ENCODE measurements at places on chromosomes 6 and 20. TPM values are rescaled to one million over a fixed set of nuclear protein-coding genes. Genes with fewer than 3 reads are reported as not detected.

DNA sequence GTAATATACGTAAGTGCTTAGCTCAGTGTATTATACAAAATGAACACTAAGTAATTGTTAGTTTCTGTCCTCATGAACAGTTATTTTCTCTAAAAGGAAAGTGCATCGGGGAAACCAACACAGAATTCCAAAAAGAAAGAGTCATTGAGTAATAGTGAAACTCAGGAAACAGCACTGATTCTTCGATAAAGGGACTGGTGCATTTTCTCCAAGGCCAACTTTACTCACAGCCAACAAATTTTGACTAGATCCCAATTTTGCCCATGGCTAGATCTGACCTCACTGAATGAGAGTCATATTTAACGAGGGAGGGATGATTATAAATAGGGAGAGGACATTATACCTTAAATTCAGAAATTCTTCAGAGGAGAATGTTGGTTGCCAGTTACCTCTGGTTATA is 390.9 kb upstream of the NRSN1 start:
- no peak for DNase-seq

DNA sequence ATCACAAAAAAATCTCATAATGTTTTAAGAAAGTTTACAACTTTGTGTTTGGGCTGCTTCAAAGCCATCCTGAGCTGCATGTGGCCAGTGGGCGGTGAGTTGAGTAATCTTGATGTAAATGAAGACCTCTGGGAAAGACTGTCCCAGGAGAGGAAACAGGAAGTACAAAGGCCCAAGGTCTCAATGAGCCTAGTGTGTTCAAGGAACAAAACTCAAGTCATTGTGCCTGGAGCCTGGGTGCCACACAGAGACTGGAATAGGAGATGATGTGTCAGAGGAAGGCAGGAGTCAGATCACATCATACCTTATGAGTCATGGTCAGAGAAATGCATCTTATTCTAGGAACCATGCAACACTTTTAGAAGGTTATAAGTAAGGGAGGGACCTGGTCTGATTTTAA is 51.5 kb downstream of the COL19A1 start:
- DNase-seq = peak; percentile 77

DNA sequence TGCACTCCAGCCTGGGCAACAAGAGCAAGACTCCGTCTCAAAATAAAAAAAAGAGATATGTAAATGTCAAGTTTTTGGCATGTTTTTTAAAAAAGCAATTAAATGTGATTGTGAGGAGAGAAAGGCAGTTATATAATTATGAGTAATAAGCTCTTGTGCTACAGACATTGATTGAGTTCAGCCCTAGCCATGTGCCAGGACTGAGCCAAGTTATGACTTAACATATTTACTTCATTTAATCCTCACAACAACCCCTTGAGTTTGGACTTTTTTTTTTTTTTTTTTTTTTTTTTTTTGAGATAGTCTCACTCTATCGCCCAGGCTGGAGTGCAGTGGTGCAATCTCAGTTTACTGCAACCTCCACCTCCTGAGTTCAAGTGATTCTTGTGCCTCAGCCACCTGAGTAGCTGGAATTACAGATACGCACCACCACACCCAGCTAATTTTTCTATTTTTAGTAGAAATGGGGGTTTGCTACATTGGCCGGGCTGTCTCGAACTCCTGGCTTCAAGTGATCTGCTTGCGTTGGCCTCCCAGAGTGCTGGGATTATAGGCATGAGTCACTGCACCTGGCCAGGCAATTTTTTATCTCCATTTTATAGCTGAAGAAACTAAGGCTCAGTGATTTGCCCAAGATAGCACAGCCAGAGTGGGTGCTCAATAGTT is 15.0 kb upstream of the CSE1L start:
- DNase-seq = no peak

- no peak for DNase-seq
Measured at GRCh38 chr20:64145458-64146300, 18.6 kb upstream of the MYT1 start.

DNA sequence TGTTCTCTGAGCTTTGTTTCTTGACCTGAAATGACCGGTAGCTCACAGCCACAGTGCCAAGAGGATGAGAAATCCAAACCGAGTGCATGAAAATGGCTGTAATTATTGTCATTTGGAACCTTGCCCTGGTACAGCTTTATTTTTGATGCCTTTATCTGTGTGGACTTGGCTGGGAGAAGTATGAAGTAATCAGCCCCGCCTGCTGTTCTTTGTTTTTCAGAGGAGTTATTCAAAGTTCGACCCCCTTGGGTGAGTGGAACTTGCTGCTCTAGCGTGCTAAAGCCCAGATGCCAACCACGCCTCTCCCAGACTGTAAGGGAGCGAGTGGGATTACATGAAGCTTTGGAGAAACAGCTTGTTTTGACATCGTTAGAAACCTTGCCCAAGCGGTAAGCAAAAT is 48.3 kb downstream of the ECT2L start:
- DNase-seq = peak; percentile 16

GRCh38 chr6:4801491-4802110 is 25.4 kb downstream of the CDYL start:
- no peak for DNase-seq

DNA sequence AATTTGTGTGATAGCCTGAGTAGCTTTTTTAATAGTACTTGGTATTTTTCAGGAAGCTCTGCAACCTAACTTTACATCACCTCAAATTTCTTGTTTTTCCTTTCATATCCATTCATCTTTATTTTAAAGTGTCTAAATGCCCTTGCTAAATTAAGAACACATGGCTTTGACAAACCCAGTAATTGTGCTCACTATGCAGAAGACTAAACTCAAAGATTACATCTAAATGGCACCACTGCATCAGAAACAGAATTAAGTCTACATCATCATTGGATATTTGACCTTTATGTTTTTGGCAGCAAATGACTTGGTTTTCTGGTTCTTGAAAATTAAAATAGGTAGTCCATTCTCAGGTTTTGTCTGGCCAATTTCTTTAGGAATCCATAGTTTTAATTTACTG is 69.6 kb upstream of the HDGFL1 start:
- no peak for DNase-seq

GRCh38 chr6:63525186-63525878 is 46.9 kb upstream of the LOC128125822 start:
- DNase-seq = no peak

DNA sequence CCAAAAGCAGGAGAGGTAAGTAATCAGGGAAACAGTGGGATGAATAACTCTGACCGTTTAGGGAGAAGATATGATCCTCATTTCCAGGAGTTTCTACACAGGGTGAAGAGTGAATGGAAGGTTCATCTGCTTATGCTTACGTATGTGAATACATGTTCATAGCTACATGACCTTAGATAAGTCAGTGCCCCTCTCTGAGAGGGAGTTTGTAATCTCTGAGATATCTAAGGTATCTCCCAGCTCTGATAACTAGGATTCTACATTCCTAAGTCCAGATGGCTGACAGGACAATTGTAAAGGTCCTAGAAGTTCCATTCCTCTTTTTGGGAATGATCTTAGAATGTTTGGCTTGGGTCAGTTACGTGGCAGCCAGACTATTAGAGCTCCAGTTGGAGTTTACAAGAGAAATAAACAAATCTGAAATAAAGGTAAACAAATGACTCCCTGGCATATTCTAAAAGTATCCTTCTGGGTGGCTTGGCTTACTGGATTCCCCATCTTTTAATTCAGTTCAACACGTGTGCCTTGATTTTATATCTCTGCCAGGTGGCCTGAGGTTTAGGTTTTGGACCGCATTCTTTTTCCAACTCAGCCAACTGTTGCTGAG is 15.8 kb downstream of the PROCR start:
- DNase-seq = peak; percentile 59

DNA sequence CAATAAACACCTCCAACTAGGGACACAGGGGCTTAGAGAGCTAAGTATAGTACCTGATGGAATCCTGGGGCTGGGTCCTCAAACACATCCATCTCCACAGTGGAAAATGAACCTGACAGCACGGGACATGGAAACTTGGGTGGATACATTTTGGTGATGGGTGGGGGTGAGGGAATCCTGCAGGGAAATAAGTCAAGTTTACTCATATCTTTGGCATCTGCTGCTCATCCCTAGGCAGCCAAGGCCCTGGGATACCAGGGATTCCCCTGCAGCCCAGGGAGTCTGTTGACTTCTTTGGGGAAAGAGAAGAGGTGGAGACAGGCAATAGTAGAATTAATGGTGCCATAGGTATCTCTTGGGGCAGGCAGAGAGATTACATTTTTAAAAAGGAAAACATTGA is 6.6 kb downstream of the APOBEC2 start:
- peak; percentile 47 for DNase-seq

DNA sequence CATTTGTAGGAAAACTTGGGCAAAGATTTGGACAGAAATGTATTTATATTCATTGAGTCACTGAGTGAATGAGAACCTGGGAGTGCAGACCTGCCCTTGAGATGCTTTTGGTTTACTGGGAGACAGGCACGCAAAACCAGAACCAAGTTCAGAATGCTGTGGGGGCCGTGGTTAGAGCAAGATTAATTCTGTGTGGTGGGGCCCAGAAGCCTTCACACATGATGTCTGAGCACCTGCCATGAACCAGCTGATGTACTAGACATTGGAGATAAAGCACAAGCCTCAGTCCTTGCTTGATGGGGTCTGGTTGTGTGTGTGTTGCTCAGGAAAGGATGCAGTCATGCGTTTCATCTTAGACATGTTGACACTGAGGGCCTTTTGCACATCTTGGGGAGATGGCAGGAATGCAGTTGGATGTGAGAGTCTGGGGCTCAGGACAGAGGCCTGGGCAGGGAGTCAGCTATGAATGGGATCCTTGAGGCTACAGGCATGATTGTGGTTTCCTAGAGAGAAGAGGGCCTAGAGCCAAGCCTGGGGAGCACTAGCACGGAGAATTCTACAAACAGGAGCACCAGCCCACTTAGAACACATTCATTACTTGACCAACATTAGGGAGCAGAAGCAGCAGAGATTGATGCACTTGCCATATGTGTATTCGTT is 114.3 kb upstream of the TMEM181 start:
- no peak for DNase-seq

DNA sequence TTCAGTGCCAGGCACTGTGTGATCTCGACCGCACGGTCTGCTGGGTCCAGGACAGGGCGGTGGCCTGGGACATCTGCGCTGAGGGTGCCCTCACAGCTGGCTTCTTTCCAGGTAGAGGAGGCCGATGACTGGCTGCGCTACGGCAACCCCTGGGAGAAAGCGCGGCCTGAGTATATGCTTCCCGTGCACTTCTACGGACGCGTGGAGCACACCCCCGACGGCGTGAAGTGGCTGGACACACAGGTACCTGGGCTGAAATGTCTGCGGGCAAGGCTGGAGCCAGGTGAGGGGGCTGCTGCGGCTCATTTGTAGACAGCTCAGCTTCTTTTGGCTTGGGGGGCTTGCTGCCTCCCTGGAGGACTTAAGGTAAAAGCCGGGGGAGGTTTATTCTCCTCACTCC is 26.6 kb downstream of the PYGB start:
- no peak for DNase-seq

DNA sequence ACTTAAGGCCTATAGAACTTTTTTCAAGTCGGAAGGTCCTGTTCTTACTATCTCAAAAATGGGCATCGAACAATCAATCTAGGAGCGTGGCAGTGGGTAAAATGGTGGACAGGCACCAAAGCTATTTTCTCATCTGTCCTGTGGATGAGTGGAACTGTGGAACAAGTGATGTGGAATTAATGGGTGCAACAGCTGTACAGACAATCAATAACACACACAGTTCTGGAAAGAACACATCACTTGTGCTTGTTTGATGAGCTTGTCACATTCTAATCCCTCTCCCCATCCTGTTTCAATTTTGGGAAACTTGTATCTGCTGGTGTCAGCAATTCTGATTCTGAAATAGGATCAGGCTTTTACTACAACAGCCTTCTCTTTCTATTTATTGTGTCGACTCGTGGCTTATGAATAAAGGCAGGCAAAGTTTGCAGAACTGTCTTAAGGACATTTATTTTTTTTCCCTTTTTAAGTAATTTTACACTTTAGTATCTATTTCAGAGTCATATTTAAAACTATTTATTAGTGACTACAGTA is 11.5 kb downstream of the RBM24 start:
- no peak for DNase-seq

DNA sequence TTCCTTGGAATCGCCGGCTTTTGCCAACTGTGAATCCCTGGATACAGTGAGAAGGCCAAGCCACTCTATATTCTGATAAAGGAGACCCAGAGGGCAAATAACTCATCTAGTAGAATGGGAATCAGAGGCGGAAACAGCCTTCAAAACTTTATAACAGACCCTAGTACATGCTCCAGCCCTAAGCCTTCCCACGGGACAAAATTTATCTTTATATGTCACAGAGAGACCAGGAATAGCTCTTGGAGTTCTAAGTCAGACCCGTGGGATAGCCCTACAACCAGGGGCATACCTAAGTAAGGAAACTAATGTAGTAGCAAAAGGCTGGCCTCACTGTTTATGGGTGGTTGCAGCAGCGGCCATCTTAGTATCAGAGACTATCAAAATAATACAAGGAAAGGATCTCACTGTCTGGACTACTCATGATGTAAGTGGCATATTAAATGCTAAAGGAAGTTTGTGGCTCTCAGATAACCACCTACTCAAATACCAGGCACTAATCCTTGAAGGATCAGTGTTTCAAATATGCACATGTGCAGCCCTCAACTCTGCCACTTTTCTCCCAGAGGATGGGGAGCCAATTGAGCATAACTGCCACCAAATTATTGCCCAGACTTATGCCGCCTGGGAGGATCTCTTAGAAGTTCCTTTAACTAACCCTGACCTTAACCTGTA is 29.5 kb downstream of the CEP85L start:
- peak; percentile 11 for DNase-seq

- DNase-seq = peak; percentile 45
Measured at GRCh38 chr20:49508435-49509199, 26.1 kb upstream of the KCNB1 start.

DNA sequence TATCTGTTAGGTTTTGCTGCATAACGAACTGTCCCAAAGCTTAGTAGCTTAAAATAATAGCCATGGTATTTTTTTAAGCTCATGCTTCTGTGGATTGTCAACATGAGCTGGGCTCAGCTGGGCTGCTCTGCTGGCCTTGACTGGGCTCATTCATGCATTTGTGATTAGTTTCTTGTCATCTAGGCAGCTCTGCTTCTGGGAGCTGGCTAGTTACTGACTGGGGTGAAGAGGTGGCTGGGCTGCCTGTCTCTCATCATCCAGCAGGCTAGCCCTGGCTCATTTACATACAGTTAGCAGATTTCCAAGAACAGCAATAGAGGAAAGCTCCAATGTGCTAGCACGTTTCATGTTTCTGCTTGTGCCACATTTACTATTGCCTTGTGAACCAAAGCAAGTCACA is 165.1 kb upstream of the PCSK2 start:
- DNase-seq = no peak

- DNase-seq = no peak
Measured at GRCh38 chr6:31386977-31387376, 16.4 kb upstream of the MICA start.

Gene PDSS2
- 8.9 TPM for total RNA-seq

Gene COL21A1
- total RNA-seq = not detected

Gene SUMO4
- total RNA-seq = 2.2 TPM

Gene MUC21
- not detected for total RNA-seq
